M059J (cell line): ENCODE measurements at places on chromosomes 1 and 21.

DNA sequence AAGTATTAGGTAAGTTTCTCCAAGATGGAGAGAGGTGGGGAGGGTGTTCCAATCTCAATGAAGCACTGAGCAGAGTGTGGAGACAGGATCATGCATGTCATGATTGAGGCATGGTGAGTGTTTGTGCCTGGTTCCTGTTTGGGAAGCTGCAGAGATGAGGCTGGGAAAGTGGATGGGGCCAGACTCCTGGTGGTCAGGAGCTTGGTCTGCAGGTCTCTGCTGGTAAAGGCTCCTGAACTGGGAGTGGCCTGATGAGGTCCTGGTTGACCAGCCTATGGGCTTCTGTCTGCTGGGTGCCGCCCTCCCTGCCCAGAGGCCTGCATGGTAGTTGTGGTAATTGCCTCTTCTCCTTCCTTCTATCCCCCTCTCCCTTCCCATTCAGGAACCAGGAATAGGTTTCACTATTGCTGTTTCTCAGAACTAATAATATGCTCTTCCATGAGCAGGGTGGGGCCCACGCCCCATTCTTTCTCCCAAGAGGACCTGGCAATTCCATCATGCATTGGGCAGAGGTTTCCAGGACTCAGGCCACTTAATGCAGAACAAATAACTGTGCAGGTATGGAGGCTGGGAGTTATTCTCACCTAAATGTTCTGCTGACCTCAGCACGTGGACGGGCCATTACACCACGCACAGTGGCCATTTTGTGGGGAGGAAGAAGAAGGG is 24.5 kb downstream of the PROK1 start:
- DNase-seq: no peak

- no peak for DNase-seq
Measured at GRCh38 chr1:221105578-221105977, 226.3 kb downstream of the HLX start.

DNA sequence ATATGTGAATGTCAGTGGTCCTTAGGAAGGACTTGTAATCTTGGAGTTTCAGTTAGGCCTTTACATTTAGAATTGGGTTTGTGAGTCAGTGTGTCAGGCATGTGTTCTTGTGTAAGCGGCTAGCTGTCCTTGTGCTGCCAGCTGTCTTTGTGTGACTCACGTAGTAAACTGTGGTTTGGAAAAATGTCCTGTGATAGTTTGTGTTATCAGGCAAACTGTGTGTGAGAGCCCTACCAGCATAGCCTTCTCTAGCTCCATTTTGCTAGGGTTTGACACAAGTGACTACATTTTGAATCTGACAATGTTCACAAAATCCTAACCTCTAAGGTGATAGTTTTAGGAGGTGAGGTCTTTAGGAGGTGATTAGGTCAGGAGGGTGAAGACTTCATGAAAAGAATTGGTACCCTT is 6.9 kb upstream of the SLC35D1 start:
- peak; percentile 97 for DNase-seq

DNA sequence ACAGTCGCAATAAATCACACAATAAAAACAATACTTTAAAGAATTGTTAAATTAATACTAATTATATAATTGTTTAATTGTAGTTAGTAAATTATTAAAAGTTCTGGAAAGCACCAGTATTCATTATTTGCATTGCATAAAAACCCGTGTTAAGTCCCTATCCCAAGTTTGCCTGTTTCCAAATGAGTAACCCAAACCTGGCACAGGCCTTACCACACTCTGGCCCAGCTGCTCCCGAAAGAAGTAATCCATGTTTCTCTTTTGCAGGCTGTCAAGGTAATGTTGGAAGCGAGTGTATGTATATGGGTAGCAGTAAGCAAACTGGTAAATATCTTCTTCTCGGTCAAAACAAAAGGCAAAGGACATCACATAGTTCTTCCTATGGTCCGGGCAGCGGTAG is 268.7 kb upstream of the BEND5 start:
- no peak for DNase-seq

DNA sequence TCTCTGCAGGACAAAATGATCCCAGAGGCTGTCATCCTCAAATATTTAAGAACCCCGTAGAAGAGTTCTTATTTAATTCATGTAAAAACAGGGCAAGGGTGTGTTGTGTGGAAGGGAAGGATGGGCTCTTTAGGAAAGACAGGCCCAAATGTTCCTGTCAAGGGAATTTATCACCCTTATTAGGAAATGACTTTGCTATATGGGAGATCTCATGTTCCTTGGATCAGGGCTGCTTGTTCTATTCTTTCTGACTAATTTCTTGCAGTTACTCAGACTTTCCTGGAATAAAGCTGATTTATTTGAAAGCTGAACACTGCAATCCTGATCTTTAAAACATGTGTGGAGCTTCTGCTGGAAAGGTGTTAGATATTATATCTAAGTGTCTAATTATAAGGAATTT is 72.8 kb downstream of the SELENOF start:
- no peak for DNase-seq

- no peak for DNase-seq
Measured at GRCh38 chr1:199168888-199169585, 530.2 kb downstream of the PTPRC start.

DNA sequence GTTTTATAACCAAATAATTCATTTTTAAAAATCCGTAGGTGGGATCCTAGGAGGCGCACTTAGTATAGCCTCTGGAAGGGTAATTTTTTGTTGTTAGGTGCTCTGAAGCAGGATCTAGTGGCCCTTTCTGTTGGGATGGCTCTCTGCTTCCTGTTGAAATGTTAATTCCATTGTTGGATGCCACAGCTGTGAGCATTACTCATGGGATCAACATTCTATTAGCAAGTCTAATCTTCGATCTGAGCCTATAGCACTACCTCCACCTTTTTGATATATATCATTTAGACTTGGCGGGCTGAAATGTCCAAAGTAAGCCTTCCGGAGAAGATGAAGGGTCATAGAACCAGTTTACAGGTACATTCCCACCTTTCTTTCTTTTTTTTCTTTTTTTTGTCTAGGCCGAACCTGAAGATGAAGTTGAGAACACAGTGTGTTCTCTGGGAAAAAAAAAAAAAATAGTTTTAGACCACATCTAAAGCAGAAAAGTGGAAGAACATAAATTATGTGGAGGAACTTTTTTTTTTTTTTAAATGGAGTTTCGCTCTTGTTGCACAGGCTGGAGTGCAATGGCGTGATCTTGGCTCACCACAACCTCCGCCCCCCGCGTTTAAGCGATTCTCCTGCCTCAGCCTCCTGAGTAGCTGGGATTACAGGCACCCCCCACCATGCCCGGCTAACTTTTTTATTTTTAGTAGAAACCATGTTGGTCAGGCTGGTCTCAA is 1.4 kb downstream of the CXADR start:
- peak; percentile 50 for DNase-seq

DNA sequence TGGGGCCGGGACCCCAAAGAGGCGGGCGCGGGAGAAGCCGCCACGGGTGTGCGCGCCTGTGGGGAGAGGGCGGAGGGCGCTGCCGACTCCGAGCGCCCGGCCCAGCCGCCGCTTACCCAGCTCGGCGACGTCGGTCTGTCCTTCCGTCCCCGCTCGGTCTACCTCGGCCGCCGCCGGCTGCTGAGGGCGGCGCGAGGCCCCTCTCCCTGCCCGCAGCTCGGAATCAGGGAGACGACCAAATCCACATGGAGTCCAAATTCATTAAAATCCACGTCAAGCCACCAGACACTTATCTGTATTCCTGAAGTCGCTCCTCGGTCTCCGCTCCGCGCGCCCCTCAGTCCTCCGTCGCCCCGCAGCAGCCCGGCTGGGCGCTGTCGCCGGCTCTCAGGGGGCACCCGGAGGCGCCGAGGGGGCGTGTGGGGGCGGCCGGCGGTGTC is 637 bp downstream of the PLXNA2 start:
- DNase-seq: no peak

DNA sequence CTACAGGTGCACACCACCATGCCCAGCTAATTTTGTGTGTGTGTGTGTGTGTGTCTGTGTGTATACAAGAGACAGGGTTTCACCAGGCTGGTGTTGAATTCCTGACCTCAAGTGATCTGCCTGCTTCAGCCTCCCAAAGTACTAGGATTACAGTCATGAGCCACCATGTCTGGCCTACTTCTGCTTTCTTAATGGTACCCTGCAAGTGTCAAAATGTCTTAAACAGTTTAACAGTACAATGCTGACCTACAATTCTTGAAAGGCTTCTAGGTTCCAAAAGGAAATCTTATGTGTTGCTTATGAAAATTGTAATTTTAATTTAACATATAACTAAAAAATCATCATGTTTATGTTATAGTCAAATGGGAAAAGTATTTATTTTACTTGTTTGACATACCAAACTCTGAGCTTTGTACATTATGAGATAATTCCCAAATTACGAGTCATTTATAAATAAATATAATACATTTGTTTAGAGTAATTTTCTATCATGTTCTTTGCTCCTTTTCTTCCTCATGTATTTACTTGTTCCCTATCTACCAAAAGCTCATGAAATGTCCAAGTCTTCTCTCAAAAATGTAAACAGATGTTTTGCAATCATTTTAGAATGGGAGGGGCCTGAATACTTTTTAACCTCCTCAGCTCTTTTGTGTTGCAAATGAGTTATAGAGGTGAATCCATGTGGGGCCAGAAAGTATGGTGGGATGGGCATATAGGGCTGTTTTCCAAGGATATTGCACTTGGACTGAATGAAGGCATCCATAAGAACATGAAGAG is 8.4 kb upstream of the VCAM1 start:
- peak; percentile 70 for DNase-seq

GRCh38 chr1:159943908-159944622 is 1.3 kb downstream of the IGSF9 start:
- DNase-seq: no peak

- no peak for DNase-seq
Measured at GRCh38 chr21:14366998-14367397, 15.9 kb downstream of the HSPA13 start.

DNA sequence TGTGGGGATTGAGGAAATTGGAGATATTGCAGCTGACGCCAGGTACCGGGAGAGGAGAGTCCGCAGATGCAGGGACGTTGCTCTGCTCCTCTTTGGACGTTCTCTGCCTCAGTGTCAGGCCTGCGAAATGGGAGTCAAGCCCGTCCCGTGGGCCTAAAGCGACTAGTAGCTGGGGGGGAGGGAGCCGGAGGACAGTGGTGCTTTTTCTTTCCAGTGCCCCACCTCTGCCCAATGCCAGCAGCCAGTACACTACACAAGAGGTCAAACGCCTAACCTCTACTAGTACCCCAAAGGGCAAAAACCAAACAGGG is 413.6 kb upstream of the ESRRG start:
- DNase-seq: no peak

DNA sequence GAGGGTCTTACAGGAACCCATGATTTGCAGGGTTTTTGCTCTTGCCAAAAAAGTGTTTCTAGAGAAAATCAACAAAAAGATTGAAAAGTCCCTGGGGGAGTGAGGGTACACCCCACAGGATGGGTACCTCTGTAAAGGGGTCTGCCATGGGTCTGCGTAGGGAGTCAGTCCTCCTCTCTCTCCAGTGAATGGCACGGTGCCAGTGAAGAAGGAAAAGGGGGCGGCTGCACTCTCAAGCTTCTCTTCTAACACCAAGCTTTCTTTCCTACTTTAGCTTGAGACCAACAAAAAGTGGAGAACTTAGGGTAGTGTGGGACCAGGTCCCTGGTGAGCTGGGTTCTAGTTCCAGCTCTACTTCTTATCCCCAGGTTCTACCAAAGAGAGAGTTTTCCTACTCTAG is 87.4 kb downstream of the GLUL start:
- DNase-seq: no peak

DNA sequence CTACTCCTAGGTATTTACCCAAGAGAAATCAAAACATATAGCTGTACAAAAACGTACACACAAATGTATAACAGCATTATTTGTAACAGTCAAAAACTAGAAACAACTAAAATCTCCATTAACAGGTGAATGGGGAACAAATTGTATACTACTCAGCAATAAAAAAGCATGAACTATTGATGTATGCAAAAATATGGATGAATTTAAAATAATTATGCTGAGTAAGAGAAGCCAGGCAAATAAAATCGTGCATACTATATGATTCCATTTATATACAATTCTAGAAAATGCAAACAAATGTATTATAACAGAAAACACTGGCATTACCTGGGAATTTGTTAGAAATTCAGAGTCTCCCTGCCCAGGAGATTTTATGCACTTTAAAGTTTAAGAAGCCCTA is 150.1 kb downstream of the GDAP2 start:
- DNase-seq: no peak

DNA sequence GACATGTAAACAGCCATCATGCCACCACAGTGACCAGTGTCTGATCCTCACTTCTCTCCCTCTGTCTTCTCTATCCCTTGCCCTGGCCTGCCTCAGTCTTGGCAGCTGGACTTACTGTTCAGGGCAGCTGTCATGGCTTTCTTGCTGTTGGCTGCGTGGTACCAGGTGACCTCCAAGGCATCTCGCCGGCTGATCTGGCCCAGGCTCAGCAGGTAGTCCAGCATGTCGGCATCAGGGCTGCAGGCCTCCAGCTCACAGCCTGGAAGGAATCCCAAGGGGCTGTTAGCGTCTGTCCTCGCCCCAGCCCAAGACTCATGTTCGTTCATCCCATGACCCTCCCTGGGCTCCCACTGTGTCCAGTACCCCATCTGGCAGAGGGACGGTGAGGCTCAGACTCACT is 3.6 kb downstream of the FAM151A start:
- DNase-seq: no peak

DNA sequence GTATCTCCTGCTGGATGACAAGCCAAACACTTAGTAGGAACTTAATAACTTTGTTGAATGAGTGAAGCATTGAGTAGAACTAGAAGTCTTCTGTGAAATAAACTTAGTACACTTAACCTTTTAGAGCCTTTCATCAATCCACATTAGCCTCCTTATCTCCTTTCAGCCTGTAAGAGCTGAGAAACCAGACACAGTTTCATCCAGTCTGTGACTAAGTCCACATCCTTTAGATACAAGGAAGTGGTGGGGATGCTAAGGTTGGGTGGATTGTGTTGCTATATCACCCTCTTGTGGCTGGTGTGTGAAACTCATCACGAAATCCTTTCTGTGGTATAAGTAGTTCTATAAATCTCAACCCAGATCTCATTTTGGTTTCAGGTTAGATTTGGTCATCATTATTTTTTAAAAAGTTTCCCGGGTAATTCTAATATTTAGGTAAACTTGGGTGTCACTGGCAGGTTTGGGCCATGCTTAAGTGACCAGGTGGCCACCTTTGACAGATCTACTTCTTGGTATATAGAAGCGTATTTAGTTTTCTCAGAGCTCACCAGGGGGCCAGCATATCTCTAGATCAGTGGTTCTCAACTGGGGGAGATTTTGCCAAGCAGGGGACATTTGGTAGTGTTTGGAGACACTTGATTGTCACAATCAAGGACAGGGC is 27.8 kb upstream of the CD84 start:
- peak; percentile 70 for DNase-seq

- DNase-seq: no peak
Measured at GRCh38 chr21:23694390-23694789, 1912.9 kb downstream of the MRPL39 start.
